ENCODE measurements at places on chromosomes 3 and 15.

DNA sequence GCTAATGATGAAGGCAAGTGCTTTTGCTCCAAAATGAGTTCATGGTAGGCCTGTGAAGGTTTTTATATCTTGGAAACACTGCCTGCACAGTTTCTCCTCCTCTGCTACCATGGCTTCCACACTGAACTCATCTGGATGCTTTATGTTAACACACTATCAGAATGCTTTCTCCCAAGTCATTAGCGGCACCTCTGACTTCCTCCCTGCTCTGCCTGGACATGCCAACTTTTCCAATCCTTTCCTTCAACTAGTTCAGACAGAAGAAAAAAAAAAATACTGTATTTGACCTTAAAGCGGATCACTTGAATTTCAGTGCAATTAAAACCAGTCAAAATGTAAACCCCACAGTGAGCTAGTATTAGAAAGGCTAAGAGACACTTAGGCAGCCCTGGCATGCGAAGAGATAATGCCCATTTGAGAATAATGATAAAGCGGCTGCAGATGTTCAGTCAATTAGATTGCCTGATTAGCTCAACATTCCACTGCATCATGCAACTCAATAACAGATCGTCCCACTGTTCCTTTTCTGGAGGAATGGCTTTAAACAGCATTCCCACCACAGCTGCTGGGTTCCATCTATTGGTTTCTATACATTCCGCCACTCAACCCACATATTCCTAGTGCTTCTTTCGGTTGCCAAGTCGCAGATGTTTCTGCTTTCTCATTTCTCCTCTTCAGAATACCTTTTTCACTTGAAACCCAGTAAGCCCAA is 51.7 kb downstream of the CNTN3 start:
- DNase-seq, result no peak

GRCh38 chr3:67296039-67296892 is 298.2 kb downstream of the KBTBD8 start:
- no peak for DNase-seq

- DNase-seq, result no peak
Measured at GRCh38 chr3:60246361-60246760, 1004.9 kb downstream of the FHIT start.

DNA sequence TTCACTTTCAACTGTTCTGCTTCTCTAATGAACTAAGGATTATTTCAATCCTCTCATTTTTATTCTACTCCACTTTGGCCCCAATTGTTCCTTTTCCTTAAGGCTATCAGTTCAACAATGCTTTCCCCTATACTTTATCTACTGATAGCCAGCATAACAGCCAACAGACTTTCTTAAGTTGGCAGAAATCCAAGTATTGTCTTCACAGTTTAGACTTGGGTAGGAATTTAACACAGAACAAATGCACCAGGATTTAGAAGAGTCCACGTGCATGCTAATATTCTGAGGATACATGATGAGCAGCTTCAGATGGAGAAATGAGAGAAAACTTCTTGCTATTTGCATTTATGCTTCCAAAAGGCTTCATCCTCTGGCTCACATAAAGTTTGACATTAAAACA is 54.8 kb downstream of the FBN1 start:
- DNase-seq, result no peak

DNA sequence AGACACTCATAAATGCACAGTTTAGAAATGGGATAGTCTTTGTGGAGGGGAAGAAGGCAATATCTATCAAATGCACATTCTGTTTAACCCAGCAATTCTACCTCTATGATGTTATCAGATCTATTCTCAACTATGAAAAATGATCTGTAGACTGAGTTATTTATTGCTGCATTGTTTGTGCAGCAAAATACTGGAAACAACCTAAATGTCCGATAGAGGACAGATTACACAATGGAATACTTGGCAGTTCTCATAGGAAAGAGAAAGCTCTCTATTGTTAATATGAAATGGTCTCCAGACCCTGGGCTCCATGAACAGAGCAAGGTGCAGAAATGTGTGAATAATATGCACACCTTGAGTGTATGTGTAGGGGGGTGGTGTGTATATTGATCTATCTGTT is 49.0 kb upstream of the SELENOK start:
- DNase-seq, result no peak

DNA sequence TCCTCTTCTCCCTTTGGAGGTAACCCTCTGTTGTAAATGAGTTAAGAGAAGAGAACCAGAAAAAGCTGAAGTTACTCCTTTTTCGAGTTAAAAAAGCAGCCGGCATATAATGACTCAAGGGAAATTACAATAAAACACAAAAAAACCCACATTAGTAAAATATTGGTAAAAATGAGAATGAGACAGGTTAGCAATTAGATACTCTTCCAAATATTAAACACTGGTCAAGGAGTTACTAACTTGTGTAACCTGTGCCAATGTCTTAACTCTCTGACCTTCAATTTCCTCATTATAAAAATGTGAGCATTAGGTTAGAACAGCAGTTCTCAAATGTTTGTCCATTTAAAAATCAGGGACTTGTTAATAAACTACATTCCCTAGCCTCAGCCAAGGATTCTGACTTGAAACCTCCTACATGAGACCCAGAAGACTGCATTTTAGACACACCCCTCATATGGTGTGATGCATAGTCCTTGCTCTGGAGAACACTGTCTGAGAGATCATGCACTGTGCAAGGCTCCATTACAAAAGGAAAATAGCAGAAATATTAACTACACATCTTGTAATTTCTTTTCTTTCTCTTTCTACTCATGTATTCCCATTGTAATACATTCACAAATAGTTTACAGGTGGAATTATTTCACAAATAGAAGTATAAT is 42.7 kb upstream of the TOP2B start:
- no peak for DNase-seq

DNA sequence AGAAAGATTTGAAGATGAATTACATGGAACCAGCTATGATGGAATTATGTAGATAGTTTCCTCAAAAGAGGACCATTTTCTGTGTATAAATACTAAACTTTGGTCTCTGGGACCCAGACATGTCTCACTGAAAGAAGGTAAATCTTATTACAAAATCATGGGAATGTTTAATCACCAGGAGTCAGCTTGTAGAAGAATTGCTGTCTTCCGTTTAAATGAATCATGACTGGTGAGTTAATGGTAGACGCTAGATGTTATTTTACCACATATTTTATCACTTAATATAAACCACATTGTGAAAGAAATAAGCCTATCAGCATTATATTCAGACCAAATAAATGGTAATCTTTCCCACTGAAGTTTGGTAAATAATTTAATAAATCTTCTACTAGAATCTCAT is 322.3 kb upstream of the SUCLG2 start:
- no peak for DNase-seq

DNA sequence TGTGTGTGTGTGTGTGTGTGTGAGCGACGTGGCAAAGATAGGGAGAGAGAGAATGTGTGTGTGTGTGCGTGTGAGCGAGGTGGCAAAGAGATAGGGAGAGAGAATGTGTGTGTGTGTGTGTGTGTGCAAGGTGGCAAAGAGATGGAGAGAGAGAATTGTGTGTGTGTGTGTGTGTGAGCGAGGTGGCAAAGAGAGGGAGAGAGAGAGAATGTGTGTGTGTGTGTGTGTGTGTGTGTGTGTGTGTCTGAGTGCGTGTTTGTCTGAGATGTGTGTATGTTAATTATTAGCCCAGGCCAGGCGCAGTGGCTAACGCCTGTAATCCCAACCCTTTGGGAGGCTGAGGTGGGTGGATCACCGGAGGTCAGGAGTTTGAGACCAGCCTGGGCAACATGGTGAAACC is 154.6 kb upstream of the RGMA start:
- no peak for DNase-seq

DNA sequence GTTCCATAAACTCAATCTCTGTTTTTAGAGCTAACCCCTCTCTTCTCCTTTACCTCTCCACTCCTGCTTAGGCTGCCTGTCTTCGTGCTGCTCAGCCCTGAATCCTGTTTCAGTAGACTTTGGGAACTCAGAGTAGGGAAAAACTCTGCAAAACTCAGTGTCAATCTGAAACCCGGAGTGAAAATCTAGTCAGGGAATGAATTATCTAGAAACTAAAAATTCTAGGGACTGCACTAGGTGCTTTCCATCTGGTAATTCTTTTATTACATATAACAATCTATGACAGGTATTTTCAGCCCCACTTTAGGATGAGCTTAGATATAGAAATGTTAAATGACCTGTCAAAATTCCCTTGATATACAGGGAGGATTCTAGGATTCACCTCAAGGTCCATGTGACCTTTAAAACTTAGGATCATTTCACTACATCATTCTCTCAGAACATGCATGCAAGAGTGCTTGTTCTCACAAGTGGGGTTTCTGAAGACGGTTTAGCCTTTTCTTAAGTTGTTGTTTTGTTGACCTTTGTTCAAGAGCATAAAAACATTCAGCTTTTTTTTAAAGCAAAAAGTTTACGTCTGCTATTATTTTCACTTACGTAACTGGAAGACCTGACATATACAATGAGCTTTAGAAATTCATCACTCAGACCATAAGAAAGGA is 108.2 kb upstream of the MBNL1 start:
- no peak for DNase-seq

DNA sequence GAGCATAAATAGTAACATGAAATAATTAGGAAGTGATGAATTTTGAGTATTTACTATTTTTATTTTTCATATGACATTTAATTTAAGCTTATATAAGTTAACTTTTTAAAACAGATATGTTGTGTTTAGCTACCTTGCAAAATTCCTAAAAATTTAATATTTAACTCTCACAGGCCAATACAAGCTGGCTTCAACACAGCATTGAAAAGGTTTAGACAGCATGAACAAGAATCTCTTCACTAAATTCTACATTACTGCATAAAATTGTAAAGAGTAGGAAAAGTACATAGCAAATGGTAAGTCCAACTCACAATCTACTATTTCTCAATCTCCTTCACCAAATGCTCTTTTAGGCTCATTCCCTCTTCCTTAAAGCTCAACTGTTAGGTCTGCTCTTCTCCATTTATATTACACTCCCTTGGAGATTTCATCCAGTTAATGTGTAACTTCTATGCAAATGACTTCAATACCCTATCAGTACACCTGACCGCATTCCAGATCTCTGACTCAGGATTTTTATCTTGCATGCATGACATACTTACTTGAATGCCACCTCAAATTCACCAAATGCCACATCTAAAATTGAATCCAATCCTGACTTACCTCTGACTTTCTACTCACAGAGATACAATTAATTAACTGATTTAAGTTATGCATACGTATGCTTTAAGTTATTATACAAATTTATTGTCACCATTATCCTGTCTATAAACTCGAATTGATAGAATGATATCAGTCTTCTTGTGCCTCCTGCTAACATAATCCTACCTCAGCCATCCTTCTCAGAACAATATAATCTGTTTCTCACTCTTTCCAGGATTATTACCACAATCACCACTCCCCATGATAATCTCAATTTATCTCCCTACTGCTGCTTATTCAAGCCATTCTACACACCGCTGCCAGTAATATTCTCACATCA is 127.0 kb downstream of the STAG1 start:
- no peak for DNase-seq

- no peak for DNase-seq
Measured at GRCh38 chr3:17090280-17090983, 205.7 kb downstream of the PLCL2 start.

GRCh38 chr3:137770835-137771399 is 6.8 kb downstream of the SOX14 start:
- no peak for DNase-seq

DNA sequence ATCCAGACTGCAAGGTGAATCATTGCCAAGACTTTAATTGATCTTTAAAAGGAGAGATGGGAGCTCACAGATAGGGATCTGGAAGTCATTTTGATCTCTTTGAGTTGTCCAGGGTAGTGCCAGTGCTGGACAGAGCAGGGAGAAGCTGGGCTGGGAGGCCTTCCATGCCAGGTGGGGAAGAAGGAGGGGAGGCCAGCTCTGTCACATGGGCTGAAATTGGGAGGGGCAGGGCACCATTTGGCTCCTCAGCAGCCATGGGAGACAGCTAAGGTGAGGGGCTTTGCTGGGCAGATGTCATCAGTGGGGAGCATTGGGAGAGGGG is 23.4 kb downstream of the SMAD6 start:
- no peak for DNase-seq

GRCh38 chr3:111882194-111882593 is 23.1 kb downstream of the PHLDB2 start:
- DNase-seq, result no peak

- no peak for DNase-seq
Measured at GRCh38 chr15:96495386-96495785, 164.9 kb downstream of the NR2F2 start.

GRCh38 chr15:61479613-61480012 is 250.5 kb upstream of the RORA start:
- no peak for DNase-seq

DNA sequence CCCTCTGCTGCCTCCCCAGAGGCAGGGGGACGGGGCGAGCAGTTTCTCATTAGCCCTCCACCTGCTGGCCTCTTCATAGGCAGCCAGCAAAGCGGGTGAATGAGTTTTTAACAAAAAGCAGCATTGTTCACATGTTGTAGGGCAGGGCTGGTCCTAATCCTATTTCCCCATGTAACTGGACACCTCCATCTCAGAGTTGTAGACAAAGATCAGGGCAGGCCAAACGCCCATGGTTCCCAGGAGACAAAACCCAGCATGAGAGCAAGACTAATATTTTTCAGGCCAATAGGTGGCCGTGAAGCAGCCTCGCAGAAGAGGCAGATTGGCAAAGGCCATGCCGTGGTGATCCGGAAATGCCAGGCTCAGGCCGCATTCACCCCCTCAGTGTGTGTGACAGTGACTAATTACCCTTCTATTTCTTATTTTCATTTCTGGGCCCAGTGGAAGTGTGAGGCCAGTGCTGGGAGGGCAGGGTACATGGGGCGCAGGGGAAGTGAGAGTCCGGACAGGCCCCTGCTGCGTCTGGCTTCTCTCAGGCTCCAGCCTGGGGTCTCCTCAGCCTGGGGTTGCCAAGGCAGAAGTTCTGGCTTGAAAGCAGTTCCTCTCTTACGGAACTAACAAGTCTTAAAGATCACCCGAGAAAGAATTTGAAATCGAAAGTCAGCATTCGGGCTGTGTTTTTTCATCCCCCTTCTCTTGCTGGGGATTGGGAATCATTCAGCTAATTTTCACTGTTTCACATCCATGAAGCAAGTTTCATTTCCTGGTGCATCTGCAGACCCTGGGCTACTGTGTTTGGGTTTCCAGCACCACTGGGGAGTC is 64.8 kb downstream of the BOC start:
- DNase-seq, result peak; percentile 48

DNA sequence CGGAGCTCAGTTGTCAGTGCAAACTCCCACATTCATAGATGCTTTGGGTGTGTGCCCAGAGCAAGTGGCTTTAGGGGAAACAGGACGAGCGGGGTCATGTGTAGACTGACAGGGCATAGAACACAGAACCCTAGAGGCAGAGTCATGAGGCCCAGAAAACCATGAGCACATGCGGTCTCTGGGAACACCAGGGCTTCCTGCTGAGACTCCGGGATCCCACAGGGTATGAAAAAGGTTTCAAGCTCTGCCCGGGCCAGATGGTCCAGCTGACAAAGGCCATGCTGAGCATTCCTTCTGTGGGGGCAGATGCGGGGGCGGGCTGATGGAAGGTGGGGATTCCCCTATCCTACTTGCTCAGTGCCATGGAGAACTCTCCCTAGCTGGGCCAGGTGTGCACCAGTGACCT is 44.8 kb downstream of the ROPN1B start:
- no peak for DNase-seq

GRCh38 chr15:101090428-101090790 is 161.4 kb downstream of the CHSY1 start:
- no peak for DNase-seq

- DNase-seq, result no peak
Measured at GRCh38 chr3:76222201-76222600, 436.9 kb upstream of the ZNF717 start.

- no peak for DNase-seq
Measured at GRCh38 chr3:108127301-108127988, 36.6 kb upstream of the CD47 start.

Data from uterus (tissue), 4 donors.